ENCODE measurements at places on chromosomes 16 and 17. TPM values are rescaled to one million over a fixed set of nuclear protein-coding genes. Genes with fewer than 3 reads are reported as not detected.

- ATAC-seq: no peak
Measured at GRCh38 chr16:9801651-9802050, 380.6 kb downstream of the GRIN2A start.

GRCh38 chr16:30553393-30553899 is 4.7 kb downstream of the ZNF764 start:
- ATAC-seq: no peak

GRCh38 chr17:57110579-57111325 is 25.7 kb downstream of the AKAP1 start:
- no peak for ATAC-seq

SPN gene
- total RNA-seq: 2.3 TPM

- no peak for ATAC-seq
Measured at GRCh38 chr17:291587-291986, 61.0 kb downstream of the RPH3AL start.

SYCE1L gene
- total RNA-seq: 2.6 TPM

DNA sequence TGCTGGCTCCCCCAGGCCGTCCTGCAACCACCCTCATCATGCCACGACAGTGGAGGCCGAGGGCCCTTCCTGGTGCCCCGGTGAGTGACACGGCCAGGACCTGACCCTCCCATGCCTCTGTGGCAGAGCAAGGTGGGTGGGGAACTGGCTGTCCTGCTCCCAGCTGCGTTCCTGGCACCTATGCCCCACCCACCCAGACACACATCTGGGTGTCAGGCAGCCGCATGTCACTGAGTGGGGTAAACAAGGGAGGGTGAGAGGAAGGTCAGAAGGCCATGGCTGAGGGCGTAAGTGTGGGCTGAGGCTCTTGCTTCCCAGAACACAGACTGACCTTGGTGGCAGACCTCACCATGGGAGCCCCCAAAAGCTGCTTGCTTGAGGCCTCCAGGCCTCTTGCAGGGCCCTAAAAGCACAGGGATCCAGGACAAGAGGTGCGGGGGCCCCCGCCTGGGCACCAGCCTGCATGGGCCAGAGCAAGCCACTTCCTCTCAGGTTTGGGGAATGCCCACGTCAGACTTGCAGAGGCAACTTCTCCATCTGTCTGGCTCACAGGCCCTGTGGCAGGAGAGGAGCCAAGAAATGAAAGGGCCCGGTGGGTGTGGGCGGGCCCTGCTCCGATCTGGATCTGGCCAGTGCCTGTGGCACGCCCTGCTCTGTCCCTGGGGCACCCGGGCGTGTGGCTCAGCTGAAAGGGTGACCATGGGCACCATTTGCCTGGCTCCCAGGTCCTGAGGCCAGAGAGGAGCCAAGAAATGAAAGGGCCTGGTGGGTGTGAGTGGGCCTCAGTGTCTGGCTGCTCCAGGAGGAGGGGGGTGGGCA is 3.9 kb upstream of the CCDC57 start:
- peak; percentile 52 for ATAC-seq
